T-helper 2 cell treated with Interferon-gamma antibody and Interleukin-4, amounts not matched to agents 5 μg/mL and 100 μg/mL, for 36 hours (primary cell): ENCODE measurements at places on chromosomes 1 and 21.
A peak's percentile ranks its signal among the peaks of the same experiment; 100 is the strongest.

GRCh38 chr1:174931214-174931613, 68.5 kb upstream of the CACYBP start:
- peaks cover 1% of the 10 kb centered on the region for H3K4me1 ChIP-seq
- no peaks in the 10 kb centered on the region for H3K27me3 ChIP-seq
- H3K36me3 ChIP-seq, result no peaks in the 10 kb centered on the region

GRCh38 chr1:152461544-152461943, 47.5 kb upstream of the CRNN start:
- H3K4me3 ChIP-seq, result peak overlapping the region; percentile 56
- H3K27me3 ChIP-seq, result peaks cover 11% of the 10 kb centered on the region
- H3K36me3 ChIP-seq, result no peaks in the 10 kb centered on the region
- H3K27ac ChIP-seq, result no peak overlapping the region
- H3K4me1 ChIP-seq, result peaks cover 23% of the 10 kb centered on the region

GRCh38 chr1:4203501-4203900, 303.4 kb upstream of the C1orf174 start:
- no peak overlapping the region for H3K4me3 ChIP-seq
- H3K27me3 ChIP-seq, result no peaks in the 10 kb centered on the region
- H3K4me1 ChIP-seq, result no peaks in the 10 kb centered on the region
- no peaks in the 10 kb centered on the region for H3K36me3 ChIP-seq

- DNase-seq, result no peak
- H3K36me3 ChIP-seq, result no peaks in the 10 kb centered on the region
- peaks cover 8% of the 10 kb centered on the region for H3K27me3 ChIP-seq
- no peak overlapping the region for H3K4me3 ChIP-seq
These were observed 5.9 kb upstream of the MROH9 start for GRCh38 chr1:170929412-170929834.

DNA sequence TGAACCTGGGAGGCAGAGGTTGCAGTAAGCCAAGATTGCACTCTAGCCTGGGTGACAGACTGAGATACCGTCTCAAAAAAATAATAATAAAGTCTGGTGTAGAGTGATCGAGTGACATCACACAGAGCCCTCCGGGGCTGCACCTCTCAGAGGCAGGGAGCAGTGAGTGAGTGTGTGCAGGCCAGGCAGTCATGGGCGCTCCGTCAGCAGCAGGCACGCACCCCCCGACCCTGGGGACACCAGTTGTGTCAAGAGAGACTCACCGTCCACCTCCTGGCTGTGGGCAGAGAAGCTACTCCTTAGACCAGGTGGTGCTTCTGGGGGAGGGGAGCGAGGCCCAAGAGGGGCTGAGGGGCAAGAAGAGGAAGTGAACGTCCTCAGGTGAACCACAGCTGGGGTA, 91.8 kb downstream of the SIK1 start:
- no peak overlapping the region for H3K4me3 ChIP-seq
- H3K36me3 ChIP-seq, result no peaks in the 10 kb centered on the region
- DNase-seq, result no peak
- H3K4me1 ChIP-seq, result no peaks in the 10 kb centered on the region
- no peak overlapping the region for H3K27ac ChIP-seq

- H3K4me3 ChIP-seq, result no peak overlapping the region
- H3K27me3 ChIP-seq, result peaks cover 3% of the 10 kb centered on the region
- H3K36me3 ChIP-seq, result no peaks in the 10 kb centered on the region
- H3K4me1 ChIP-seq, result no peaks in the 10 kb centered on the region
- DNase-seq, result no peak
- no peak overlapping the region for H3K27ac ChIP-seq
These were observed 21.4 kb downstream of the KIRREL1 start for GRCh38 chr1:158014731-158015320.

DNA sequence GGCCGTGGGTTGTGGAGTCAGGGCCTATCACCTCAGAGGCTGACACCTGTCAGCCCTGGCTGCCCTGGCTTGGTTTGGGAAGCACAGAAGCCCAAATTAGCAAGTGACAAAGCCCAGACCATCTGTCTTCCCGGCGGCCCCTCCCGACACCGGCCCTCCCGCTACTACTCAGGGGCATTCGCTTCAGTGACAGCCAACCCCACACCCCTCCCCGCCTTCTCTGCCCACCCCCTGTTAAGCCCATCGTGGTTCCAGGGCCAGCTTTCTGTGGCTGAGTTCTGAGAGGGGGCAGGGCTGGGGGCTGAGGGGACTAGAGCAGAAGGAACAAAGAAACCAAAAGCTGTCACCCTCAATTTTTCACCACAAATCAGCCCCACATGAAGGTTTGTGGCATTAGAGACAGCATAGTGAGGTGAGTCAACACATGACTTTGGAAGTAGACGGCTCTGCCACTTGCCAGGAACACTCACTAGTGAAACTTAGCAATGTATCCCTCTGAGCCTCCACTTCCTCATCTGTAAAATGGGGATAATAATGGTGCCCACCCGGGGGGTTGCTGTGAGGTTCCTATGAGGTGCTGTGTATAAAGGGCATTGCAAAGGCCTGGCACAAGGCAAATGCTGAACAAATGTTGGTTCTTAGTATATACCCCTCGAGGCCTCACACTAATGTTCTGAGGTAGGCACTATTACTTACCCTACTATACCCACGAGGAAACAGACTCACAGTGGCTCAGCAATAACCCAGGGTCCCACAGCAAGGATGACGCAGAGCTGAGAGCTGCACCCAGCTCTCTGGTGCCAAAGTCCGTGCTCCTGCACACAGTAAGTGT, 5.2 kb upstream of the TNNI1 start:
- no peak overlapping the region for H3K4me3 ChIP-seq
- H3K27ac ChIP-seq, result no peak overlapping the region
